ENCODE measurements at places on chromosomes 2 and 18. TPM values are rescaled to one million over a fixed set of nuclear protein-coding genes. Genes with fewer than 3 reads are reported as not detected.

The CGREF1 gene
- total RNA-seq, result 0.84 TPM

The FRZB gene
- 1.3 TPM for total RNA-seq

The TMEFF2 gene
- total RNA-seq, result 0.11 TPM

GRCh38 chr2:27211943-27212625 is at the start of the genes ATRAID and SLC5A6:
ATRAID (plus strand) TSS chr2:27212041; CDS start chr2:27212369, 328 bp downstream.
SLC5A6 (minus strand) TSS chr2:27212268; CDS start chr2:27207650, 4,618 bp downstream.
- DNase-seq, result peak; percentile 95

DNA sequence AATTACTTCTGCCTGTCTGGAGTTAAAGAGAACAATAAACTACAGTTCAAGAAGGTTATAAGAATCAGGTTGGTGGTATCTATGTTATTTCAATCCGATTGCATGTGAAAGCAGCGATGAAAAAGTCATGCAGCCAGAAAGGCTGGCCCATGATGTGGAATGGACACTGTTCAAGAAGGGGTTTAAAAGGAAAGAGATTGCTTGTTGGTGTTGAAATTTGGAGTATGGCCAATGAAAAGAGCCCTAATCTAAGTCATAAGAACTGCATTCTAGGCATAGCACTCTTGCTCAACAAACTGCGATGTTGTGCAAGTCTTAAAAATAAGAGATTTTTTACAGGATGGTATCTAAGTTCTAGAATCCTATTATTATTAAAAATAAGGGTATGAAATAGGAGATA is 61.3 kb downstream of the EFEMP1 start:
- no peak for DNase-seq

- DNase-seq, result no peak
Observed at GRCh38 chr18:3279201-3280185, 17.6 kb downstream of the MYL12B start.

DNA sequence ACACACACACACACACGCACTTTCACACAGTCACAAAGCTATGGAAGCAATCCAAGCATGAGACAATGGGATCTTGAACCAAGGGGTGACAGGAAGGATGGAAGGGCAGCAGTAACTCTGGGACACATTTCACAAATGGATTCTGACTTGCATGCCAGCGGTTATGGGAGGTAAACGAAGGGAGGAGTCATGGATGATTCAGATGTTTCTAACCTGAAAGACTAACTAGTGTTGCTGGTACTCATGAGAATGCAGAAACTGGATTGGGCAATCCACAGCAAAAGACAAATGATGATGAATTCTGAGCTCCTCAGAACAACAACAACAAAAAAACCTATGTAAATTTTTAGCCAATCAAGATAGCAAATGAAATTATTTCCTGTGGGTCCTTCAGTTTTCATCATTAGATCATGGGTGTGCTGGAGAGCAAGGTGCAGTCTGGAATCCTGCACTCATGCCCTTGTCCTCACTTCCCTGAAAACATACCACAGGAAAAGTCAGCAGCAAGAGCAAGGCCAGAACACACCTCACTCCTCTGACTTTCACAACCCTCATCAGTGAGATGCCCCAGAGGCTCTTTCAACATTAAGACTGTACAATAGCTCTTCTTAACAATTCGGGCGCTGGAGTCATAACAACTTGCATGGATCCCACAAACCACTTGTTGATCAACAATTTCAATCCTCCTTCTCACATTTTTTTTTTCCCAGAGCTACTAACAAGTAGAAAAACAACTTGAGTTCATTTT is 32.6 kb downstream of the ABCA12 start:
- no peak for DNase-seq

DNA sequence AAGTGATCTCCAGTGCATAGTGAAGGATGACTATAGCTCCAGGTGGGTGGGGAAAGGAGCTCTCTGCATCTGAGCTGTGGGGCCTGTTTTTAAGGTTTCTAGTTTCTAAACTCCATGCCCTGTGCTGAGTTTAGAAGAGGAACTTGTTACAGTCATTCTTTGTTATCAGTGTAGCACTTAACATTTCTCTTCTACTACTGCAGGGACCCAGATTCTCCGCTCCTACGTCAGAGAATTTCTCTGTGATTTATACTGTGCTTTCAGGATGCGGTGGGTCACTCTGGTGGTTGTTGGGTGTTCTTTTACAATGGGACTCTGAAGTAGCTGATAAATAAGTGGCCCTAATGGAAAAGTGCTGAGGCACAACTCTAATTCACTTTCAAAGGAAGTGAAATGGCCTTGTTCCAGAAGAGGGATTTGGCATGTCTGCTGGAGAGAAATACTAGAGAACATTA is 122.0 kb downstream of the WDSUB1 start:
- no peak for DNase-seq

- DNase-seq, result no peak
Observed at GRCh38 chr2:109463891-109464290, 149.9 kb downstream of the SEPTIN10 start.

GRCh38 chr2:130864830-130865800 is 28.4 kb downstream of the ARHGEF4 start:
- no peak for DNase-seq

GRCh38 chr18:9147440-9148202 is 11.0 kb downstream of the ANKRD12 start:
- no peak for DNase-seq

- DNase-seq, result no peak
Observed at GRCh38 chr2:29054430-29054829, 19.9 kb downstream of the PCARE start.

Measured in Right ventricle myocardium inferior (tissue), 1 donor.